T-helper 2 cell treated with Interferon-gamma antibody and Interleukin-4, amounts not matched to agents 5 μg/mL and 100 μg/mL, for 36 hours (primary cell): ENCODE measurements at places on chromosomes 2 and 18.

GRCh38 chr2:9918275-9918674 lies 33.2 kb upstream of the GRHL1 start:
- no peak for DNase-seq

- DNase-seq, result no peak
Measured at GRCh38 chr18:76986406-76986805, 146.2 kb downstream of the MBP start.

- DNase-seq, result no peak
Measured at GRCh38 chr2:123200035-123200434, 825.1 kb upstream of the CNTNAP5 start.

DNA sequence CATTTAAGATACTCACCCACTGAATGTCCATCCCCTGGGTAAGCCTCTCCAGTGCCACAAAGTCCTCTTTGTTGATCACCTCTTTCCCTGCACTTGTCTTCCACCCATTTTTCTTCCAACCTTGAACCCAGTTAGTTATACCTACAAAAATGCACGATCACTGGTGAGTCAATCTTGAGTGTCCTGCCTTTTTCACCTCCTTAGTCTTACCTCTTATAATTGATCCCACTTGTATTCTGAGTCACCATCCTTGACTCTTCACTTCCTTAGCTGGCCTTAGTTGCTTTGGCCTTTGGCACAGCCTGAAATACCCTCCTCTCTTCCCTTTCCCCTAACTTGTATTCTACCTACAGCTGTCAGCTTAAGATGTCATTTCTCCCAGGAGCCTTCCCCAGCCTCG lies 10.2 kb downstream of the RNASEH1 start:
- no peak for DNase-seq

GRCh38 chr2:201357221-201357620 lies at the start of gene FLACC1:
TSS of gene FLACC1 (minus strand) at chr2:201357345. CDS start at chr2:201351404, 5,941 bp downstream.
- DNase-seq, result no peak

GRCh38 chr2:13607139-13607538 lies 890.4 kb downstream of the TRIB2 start:
- no peak for DNase-seq

GRCh38 chr2:218221000-218221399 lies 4.0 kb downstream of the ARPC2 start:
- DNase-seq, result no peak

DNA sequence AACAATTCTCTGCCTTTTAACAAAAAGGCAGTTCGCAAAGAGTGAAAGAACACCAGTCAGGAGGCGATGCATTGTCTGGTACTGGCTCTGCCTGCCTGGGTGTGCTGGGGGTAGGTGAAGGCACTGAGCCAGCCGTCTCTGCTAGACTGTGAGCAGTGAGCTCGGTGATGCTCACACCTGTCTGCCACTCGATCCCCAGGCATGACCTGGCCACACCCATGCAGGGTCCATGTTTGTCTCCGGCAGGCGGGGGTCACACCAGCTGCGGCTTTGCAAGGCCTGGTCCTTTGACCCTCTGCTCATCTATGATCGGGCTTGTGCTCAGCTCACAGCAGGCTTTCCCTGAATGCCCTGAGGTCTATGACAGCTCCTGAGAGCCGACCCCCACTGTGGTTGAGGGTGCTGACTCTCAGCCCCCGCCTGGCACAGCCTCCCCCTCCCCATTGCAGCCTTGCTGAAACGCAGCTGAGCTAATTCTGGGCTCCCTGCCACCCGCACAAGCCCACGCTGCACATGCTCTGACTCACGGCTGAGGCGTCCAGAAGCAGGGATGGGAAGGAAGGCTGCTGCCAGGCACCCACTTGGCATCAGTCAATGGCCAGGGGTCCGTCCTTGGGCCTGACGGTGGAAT lies 23.7 kb downstream of the CRACDL start:
- DNase-seq, result no peak

DNA sequence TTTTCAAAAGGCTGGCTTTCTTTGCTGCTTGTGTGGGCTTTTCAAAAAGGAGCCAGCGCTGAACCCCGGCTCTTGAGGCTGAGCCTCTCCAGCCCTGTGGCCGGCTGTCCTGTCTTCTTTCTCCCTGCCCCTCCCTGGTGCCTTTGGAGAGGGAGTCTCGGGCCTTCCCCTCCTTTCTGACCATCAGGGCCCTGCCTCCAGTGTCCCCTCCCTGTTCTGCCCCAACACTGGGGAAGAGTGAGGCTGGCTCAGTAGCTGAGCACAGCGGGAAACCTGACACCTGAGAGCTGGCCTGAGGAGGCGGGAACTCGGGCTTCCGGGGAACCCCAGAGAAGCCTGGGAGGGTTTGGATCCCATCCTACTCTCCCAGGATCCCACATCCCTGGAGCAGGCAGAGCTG lies 232.1 kb downstream of the LOXHD1 start:
- no peak for DNase-seq

DNA sequence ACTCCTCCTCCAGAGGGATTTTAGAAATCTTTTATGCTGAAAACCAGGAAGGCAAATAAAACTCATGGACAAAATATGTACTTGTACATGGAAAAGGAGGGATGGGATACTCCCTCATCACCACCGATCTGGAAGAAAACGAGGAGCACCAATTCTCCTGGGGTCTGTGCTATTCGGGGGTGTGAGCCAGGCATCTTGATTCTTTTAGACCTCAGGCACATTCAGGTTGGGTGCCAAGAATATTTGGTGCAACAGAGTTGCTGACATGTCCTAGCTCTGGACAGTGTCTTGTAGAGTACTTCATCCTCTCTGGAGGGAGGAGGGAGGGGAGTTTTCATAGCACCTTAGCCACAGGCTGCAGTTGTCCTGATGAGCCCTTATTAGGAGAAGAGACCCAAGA lies 163.0 kb downstream of the PRKCE start:
- no peak for DNase-seq

- DNase-seq, result no peak
Measured at GRCh38 chr2:151040039-151040438, 221.6 kb downstream of the RBM43 start.

DNA sequence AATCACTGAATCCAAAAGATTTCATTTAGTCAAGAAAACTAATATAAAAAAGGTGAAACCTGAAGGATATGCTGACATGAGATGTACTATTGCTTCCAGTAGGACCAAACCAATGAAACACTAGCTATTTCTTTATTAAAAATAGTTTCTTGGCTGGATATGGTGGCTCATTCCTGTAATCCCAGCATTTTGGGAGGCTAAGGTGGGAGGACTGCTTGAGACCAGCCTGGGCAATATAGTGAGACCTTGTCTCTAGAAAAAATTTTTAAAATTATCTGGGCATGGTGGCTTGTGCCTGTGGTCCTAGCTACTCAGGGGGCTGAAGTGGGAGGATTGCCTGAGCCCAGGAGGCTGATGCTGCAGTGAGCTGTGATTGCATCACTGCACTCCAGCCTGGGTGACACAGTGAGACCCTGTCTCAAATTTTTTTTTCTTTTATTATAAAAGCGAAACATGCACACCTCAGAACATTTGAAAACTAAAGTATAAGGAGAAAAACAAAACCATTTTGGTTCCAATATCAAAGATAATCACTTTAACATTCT lies 266.2 kb downstream of the TGIF1 start:
- no peak for DNase-seq

GRCh38 chr2:230734247-230735175 lies 21.9 kb downstream of the CAB39 start:
- no peak for DNase-seq

DNA sequence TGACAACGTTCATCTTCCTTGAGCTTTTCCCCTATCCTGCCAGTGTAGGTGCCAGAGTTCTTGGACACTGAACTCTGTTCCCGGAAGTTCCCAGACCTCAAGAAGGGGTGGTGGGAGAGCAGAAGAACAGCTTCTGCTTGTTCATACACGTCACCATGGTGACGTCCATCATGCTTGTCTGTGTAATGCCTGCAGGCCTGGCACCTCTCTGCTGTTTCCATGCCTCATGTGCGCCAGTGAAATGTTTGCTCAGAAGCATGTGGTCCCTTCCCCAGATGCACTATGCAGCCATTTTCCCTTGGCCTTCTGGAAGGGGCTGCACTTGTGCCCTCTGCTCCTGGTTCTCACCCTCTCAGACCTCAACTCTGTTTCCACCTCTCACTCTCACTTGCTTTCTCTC lies 210.8 kb upstream of the NABP1 start:
- DNase-seq, result no peak

DNA sequence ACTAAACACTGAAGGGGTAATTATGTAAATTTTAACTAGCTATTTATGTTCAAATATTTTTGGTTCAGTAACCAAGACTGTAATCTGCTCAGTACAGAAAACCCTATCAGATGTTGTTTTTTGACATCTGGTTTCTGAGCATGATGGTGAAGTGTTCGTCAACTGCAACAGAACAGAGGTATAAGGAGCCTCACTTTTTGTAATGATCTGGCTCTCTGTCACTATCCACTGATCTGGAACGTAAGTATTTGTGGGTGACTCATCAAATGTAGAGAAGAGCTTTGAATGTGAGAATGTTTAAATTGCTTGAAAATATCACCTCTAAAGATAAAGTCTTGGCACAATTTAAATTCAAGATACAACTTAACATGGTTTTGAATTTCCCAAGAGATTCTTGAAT lies 213.6 kb upstream of the FAM98A start:
- DNase-seq, result no peak

DNA sequence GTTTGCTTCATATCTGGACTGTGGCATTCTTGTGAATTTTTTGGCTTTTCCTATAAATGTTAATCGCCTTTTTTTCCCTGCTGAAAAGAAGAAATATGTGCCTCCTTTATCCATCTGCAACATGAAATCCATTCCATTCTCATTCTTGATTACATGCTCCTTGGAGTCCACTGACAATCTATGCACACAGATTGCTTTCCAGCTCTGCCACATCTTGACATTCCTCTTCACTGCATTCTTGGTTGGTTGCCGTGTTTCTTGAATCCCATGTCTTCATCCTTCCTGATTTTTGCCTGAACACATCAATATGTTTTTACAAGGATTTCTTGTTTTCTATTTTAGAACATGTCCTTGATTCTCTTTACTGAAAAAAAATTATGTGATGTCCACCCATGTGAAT lies 26.7 kb upstream of the BIRC6 start:
- DNase-seq, result no peak

DNA sequence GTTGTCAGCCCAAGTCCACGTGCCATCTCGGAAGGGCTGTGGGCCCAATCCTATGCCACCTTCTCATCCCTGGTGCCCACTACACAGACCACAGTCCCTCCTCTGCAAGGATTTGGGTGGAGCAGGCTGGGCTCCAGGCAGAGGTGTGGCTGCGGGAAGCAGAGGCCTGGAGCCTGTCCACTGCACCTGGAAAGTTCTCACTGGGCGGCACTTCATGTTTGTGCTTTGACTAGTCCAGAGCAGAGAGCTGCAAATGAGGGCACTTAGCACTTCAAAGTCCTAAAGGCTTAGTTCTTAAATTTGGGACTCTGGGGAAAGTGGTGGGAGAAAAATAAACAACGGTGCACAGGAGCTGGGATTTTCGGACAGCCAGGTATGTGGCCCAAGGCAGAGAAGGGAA lies 308.9 kb upstream of the POU3F3 start:
- no peak for DNase-seq
